ENCODE measurements at places on chromosomes 2 and 18. TPM values are rescaled to one million over a fixed set of nuclear protein-coding genes. Genes with fewer than 3 reads are reported as not detected.

Gene CYP27C1
- 1.6 TPM for total RNA-seq

Gene PKDCC
- total RNA-seq, result 3.2 TPM

DNA sequence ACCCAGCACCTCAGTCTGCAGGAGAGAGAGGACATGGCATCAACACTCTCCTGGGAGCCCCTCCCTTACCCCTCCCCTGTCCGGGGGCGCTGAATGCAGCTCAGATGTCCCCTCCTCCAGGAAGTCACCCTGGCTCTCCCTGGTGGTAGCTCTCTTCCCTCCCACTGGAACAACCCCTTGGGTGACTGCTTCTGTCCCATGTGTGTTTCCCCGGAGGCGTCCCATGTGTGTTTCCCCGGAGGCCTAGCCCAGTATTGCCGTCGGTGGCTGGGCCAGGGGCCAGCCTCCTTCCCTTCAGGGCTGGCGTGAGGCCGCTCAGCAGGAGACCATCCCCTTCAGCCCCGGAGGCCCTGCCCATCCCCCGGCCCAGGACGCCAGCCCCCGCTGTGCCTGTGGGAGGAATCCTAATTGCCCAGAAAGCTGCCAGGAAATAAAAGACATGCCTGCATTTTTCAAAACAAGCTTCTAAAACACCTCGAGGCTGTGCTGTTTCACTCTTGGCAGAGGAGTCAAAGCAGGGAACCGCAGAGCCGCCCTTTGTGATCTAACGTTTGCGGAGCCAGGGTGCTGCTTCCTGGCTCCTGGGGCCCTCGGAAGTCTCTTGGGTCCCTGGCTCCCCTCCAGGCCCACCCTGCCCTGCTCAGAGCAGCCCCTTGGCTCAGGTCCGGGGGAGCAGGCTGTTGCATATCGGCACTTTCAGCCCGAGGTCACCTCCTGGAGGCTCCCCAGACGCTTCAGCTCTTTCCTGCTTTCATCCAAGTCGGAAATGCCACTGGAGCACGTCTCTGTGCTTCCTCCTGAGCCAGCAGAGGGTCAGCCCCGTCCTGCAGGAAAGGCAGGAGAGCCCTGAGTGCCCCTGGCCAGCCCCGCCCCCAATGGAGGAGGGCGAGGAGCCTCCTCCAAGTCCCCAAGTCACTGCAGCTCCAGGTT lies 11.4 kb downstream of the SNED1 start:
- peak; percentile 74 for ATAC-seq

DNA sequence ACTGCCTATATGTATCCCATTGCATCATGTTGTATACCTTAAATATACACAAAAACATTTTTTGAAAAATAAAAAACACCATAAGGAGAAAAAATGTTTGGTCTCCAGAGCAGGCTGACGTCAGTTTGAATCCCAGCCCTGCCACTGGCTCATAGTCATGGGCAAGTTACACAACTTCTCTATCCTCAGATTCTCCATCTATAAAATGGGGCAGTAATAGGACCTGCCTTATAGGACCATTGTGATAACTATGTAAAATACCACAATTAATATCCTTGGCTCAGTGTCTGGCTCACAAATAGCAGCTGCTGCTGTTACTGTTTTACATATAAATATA lies 135.6 kb downstream of the SMAD7 start:
- ATAC-seq, result no peak

- no peak for ATAC-seq
Measured at GRCh38 chr2:71575966-71576365, 122.6 kb downstream of the DYSF start.

- no peak for ATAC-seq
Measured at GRCh38 chr18:58861861-58862301, 2.8 kb upstream of the ZNF532 start.

GRCh38 chr2:118847762-118848172 lies 319 bp upstream of the EN1 start:
- peak; percentile 54 for ATAC-seq

DNA sequence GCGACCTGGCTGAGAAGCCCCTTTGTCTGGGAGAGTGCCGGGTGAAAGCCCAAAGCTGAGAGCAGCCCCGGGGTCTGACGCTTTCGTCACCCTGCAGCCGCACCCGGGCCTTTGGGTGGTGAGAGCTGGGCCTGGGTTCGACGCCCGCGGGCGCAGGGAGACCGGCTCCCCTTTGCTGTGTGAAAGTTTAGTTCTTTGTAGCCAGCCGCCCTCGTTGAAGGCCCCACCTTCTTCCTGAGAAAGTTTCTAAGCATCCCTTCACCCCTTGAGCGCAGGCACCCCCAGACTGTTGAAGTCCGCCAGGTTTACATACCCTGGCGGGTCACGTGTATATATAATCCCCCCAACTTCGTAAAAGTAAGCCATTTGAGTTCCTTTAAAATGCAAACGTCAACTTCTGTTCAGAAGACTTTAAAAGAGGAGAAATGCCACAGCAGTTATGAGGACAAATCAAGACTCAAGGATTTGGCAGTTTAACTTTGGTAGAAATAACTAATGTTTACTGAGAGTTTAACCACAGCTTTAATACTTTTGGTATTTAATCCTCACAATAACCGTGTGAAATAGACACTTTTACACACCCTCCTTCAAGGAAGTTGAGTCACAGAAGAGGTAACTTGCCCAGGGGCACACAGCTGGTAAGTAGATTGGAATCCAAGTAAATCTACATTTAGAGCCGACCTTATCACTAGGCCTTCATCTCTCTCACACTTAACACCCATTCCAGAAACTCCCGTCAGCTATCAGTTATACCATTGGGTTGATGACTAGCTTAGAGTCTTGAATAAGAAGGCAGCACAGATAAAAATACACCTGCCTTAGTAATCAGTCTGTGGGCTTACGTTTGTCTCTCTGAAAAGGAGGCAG lies 1.1 kb upstream of the MBOAT2 start:
- ATAC-seq, result no peak

GRCh38 chr18:70363861-70364260 lies 75.0 kb downstream of the SOCS6 start:
- no peak for ATAC-seq
